Stimulated activated CD4-positive, alpha-beta T cell treated with anti-CD3 and anti-CD28 coated beads, Interleukin-1b, Interleukin-23, amount 100 ng/mL, for 4 hours (primary cell): ENCODE measurements at places on chromosomes 12 and 14.

- DNase-seq, result no peak
These were observed 658 bp upstream of the CEP128 start for GRCh38 chr14:80942191-80942600.

GRCh38 chr14:76770521-76771436 lies 9.5 kb downstream of the VASH1 start:
- no peak for DNase-seq

DNA sequence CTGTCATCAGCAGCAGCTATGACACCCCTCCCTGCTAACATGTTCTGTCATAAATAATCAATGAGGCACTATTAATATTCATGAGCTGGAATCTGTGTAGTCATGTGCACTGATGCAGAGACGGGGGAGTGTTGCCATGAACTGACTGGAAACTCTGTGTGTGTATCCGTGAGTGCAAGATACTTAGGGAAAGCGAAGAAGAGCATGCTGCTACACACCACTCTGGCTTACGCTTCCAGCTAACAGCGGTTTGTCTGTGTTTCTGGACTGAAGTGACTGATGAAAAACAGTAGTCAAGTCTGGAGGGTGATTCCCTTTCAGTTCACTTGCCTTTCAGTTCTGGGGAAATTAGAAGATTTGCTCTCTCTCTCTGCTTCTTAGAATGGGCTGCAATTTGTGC lies 249.4 kb downstream of the PDZRN4 start:
- no peak for DNase-seq

- no peak for DNase-seq
These were observed 41.8 kb downstream of the DGLUCY start for GRCh38 chr14:91155626-91156089.

GRCh38 chr14:96091149-96091693 lies 52.1 kb downstream of the C14orf132 start:
- DNase-seq, result no peak

- no peak for DNase-seq
These were observed 427.1 kb downstream of the RPS29 start for GRCh38 chr14:49159081-49159480.

- no peak for DNase-seq
These were observed 19.6 kb downstream of the MORN3 start for GRCh38 chr12:121649819-121650353.

- DNase-seq, result no peak
These were observed 141.0 kb downstream of the ZFP36L1 start for GRCh38 chr14:68651652-68652432.

GRCh38 chr14:104443391-104444158 lies 136.0 kb upstream of the C14orf180 start:
- no peak for DNase-seq
